ENCODE measurements at places on chromosomes 3 and 15. TPM values are rescaled to one million over a fixed set of nuclear protein-coding genes. Genes with fewer than 3 reads are reported as not detected.

DNA sequence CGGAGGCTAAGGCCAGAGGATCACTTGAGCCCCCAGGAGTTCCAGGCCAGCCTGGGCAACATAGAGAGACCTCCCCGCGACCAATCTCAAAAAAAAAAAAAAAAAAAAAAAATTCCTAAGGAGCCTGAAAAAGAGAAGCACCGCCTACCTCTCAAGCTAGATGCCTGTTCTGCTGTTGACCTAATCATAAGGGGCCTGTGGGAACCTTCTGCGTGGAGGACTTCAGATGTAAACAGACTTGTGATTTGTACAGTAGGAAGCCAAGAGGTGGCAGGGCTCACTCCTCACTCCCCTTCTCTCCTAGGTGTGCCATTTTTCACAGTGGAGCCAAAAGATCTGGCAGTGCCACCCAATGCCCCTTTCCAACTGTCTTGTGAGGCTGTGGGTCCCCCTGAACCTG, 3.2 kb downstream of the TYRO3 start:
- no peak for DNase-seq

DNA sequence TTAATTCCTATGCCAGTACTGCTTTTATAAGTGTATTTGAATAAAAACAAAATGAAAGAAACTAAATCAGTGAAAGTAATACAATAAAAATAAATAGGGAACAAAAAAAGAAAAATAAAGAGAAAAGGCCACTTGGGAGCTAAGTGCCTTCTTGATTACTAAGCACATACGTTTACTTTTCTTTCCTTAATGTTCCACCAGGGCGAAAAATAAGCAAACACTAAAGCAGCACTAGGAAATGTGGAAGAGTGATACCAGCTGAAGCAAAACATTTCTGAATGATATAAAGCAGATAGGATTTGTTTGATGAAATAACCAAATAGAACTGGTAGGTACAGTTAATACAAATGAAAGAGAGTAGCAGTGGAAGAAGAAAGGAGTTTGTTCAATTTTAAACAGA, 132.8 kb upstream of the ZPLD1 start:
- no peak for DNase-seq

DNA sequence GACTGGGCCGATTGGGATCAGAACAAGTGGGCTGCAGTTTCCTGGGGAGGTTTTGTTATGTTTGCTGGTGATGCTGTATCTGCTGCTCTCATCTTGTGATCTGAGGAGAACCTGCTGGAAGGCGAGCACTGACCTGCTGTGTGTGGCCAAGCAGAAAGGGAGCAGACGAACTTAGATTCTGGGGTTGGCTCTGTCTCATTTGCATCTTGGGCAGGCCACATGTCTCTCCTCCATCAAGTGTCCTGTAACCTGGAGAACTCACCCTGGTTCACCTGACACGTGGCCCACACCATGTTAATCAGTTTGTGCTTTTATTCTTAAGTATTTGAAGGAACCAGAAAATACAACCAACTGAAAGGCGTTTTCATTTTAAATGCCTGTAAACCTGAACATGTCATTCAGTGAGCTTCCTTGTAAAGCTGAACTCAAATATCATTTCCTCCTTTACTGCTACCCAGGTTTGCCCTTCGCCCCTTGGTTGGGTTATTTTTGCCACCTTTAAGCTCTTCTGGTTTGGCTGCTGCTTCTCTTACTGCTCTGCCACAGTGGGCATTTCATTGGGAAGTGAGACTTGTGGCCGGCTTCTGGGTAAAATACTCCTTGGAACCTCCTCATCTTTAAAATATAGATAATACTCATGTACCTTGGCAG, 33.5 kb upstream of the TRAK1 start:
- DNase-seq, result no peak

GRCh38 chr15:40770147-40770721, 454 bp downstream of the C15orf62 start:
- DNase-seq, result no peak

DNA sequence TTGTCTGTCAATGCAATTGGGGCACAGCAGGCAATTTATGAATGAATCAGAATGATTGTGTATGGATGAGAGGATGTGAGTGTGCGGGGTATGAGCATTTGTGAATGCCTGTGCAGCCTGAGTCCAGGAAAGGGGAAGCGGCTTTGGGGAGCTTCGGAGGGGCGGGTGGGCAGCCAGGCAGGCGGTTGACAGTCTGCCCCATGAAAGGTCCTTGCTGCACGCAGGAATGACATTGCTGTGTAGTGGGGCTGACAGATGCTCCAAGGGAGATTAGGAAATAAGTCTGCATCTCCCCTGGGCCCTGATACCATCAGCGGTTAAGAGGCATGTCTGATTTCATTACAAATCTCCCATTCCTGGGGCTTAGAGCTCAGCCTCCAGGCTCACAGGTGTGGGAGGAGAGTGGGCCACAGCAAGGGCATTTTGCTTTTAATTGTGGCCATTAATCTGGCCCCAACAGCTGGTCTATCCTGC, 26.4 kb upstream of the TSPAN3 start:
- no peak for DNase-seq

DNA sequence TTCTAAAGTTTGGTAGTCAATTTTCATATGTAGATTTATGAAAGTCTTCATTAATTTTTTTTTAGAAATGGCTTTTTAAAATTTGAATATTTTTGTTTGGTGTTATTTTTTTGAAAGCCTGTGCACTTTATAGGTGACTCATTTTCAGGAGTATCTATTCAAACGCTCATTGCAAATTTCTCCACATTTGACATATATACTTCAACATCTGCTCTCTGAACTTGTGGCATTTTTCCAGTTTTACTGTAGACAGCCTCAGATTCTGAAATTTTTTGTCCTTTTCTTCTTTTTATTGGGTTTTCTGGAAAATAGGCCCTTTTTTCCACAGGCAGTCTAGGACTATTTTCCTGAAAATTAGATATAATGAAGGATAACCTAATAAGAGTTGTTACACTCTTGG, 396.6 kb downstream of the RBMS3 start:
- no peak for DNase-seq

DNA sequence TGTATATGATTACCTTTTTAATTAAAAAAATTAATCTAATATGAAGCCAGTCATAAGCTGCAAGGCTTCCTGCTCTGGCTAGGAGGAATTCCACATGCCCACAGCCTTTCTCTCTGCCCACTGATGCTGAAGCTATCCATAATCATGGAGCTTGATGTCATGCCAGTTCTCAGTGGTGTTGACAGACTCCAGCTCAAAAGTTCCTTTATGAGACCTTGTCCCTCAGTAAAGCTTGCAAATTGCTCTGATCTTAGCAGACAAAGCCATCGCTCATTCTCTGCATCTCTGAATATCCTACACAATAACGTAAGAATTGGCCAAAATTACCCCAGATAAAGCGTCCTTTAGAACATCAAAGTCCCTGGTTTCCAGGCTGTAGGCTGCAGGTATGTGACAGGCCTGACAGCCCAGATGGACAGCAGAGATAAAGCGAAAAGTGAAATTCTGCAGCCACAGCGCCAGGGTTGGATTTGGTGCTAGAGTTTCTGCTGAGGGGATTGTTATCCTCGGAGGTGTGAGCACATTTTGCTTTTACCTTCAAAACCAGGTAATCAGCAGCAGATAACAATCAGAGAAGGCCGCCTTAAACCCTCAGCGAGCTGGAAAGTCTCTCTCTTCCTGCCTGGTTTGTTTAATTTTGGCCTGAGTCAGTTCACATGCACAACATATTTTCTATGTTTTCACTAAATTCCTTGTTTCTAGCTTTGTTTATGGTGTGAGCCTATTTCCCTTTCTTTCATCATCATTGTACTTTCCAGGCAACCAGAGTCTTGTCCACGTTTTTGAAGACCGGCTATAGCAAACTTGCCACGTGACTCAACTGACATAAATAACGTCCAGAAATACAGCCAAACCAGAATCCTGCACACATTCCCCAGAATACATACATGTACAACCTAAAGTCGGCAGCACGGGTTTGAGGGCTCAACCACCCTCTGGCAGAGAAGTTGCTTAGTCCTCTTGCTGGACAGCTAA, 36.6 kb upstream of the ALDH1A3 start:
- DNase-seq, result no peak

DNA sequence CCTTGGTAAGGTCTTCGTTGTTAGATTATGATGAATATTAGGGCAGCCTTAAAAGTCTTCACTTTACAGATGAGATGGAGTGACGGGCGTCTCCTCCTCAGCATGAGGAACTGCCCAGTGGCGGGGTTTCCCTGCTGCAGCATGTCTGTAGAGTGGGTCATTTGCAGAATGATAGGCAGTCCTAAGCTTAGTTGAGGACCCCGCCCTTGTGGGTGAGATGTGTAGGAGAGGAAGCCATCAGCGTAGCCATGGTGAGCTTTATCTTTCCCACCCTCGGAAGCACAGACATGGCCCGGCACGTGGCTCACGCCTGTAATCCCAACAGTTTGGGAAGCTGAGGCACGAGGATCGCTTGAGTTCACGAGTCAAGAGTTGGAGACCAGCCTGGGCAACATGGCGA, 877 bp downstream of the NIT2 start:
- DNase-seq, result no peak

GRCh38 chr15:52361975-52362494, 66.4 kb upstream of the MYO5C start:
- no peak for DNase-seq

- no peak for DNase-seq
Observed at GRCh38 chr3:50388720-50389413, 29.5 kb upstream of the TMEM115 start.

DNA sequence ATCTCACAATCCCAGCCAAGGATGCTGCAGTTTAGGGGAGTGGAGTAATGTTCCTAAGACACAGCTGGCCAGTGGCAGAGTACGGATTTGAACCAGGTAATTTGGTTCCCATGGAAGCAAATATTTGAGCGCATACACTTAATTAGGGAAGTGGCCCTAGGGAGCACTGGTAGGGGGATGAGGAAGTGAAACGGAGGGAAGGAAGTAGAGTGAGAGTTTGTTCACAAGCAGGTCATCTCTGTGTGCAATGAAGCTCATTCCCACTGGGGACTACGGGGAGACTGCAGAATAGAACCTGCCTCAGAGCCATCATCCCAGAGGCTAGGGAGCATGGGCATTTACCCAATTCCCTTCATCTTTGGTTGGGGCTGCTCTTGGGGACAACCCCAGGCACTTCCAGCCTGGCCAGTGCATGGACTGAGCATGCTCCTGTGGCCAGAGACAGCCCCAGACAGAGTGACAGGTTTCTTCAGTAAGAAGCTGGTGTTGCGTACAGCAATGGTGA, 317.2 kb upstream of the PROK2 start:
- DNase-seq, result no peak

DNA sequence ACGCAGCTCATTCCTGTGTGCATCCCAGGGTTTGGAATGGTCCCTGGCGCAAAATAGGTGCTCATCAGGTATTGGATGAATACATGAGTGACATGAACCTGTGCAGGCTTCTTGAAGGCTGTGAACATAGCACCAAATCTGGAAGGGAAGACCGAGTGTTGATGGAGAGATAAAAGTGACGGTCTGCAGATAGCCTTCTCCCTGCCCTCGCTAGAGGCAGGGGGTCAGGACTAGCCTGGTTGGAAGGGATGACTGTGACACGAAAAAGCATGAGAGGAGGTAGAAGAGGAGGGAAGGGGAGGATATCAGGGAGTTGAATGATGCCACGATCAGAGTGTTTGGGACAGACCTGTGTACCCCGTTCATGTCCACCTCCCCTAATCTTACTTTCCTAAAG, 267.1 kb downstream of the XXYLT1 start:
- DNase-seq, result no peak

GRCh38 chr15:91976966-91977365, 123.5 kb downstream of the SLCO3A1 start:
- DNase-seq, result no peak

GRCh38 chr15:87293031-87293430, 963.5 kb downstream of the NTRK3 start:
- DNase-seq, result no peak

- no peak for DNase-seq
Observed at GRCh38 chr15:85562824-85563223, 182.4 kb downstream of the AKAP13 start.

DNA sequence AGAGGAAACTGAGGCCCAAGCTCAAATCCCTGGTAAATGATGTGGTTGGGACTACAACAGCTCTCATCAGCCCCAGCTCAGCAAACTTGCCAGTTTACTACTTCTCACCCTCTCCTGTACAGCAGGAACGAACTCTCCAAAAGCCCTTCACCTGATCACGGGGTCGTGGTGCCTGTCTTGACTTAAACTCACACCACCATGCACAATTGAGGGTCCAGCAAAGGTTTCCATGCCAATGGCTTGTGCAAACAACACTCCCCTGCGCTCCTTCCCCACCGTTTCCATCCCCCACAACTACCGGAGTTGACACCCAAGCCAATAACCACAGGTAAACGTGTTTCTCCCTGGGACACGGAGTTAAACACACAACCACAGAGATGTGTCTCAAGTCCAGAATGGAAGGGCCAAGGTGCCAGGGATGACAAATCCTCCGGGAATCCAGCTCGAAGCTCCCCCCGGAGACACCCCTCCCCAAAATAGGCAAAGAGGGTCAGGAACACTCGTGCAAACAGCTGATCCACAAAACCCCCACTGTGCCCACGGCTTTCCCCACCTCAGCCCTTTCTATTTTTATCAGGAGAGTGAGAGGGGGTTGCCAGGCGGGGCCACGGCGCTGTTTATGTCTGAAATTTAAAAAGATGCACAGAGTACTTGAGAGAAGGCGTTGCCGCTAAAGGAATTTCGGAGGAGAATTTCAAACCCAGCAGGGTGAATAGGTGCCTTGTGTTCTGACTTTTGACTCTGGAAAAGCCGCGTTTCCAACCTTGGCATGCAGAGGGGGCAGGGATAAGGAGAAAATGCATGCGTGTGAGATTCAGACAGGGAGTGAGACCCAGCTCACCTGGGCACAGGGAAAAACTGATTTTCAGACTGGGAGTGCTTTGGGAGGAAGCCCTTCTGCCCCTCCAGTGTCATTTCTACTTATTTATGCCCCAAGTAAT, 10.6 kb upstream of the ACAN start:
- DNase-seq, result no peak

DNA sequence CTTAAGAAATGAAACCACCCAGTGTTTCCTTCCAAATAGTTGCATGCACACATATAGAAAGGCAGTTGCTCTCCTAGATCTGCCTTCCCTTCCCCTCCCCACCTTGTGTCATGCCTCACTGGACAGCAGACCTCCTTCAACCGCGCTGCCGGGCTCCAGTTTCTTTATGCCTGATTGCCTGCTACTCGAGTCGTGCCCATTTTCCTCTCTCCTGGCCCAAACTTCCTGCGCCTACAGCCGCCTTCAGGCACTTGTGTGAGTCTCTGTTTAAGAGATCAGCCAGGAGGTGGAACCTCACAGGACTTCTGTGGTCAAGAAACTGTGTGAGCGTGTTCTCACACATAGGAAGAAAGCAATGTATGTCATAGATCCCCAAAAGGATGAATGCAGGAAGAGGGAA, 8.8 kb upstream of the FAM107A start:
- DNase-seq, result no peak

- no peak for DNase-seq
Observed at GRCh38 chr3:104939196-104939595, 427.5 kb upstream of the ALCAM start.

The PLSCR2 gene
- total RNA-seq, result not detected

The ARPP21 gene
- total RNA-seq, result not detected

The NR2E3 gene
- total RNA-seq, result not detected

The TICRR gene
- 0.16 TPM for total RNA-seq

The AMT gene
- 20.5 TPM for total RNA-seq

The IL5RA gene
- 0.65 TPM for total RNA-seq

The TGM5 gene
- total RNA-seq, result not detected

The RTP1 gene
- total RNA-seq, result not detected

Data from Right ventricle myocardium inferior (tissue), 1 donor.